ENCODE measurements at places on chromosomes 12 and 14. TPM values are rescaled to one million over a fixed set of nuclear protein-coding genes. Genes with fewer than 3 reads are reported as not detected.

GRCh38 chr12:127383281-127383680 is 883.7 kb upstream of the TMEM132C start:
- H3K36me3 ChIP-seq = no peaks in the 10 kb centered on the region
- no peaks in the 10 kb centered on the region for H3K4me1 ChIP-seq
- no peak overlapping the region for H3K27ac ChIP-seq
- H3K27me3 ChIP-seq = peaks cover 6% of the 10 kb centered on the region
- DNase-seq = no peak

DNA sequence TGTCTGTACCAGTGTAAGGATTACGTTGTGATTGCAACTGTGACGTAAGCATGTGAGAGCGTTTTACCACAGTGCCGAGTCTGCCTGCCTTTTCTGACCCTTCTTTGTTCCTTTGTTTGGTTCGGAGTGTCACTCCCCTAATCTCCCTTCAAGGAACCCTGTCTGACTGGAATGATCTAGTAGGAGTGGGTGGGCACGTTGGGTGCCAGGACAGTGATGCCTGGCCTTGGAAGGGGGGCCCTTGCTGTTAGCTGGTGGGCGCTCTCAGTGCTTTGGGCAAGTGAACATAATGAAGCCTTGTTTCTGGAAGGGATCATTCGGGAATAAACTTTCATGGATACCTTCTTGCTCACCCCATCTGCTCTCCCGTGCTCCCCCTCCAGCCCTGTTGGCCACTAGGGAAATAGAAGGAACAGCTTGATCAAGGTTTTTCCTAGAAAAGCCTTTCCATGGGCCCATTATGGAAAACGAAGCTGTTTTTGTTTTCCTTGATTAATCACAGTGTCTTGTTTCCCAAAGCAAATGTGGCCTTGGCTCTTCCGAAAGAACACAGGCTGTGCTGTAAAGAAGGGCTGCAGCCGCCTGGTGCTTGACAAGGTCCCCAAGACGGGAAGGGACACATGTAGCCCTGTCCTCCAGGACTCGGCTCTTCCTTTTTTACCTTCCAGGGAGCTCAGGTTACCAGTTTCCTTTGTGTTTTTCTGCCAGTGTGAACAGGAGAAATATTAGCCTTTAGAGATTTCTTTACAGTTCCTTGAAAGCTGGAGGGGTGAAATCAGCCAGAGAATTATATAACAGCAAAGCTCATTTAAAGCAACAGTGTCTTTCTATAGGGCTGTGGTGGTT is 215.5 kb downstream of the CRADD start:
- H3K36me3 ChIP-seq = peaks cover 4% of the 10 kb centered on the region
- DNase-seq = peak; percentile 47
- H3K27me3 ChIP-seq = no peaks in the 10 kb centered on the region
- H3K27ac ChIP-seq = no peak overlapping the region
- H3K4me1 ChIP-seq = peaks cover 22% of the 10 kb centered on the region

GRCh38 chr14:64867182-64867581 is 12.5 kb downstream of the SPTB start:
- H3K27ac ChIP-seq = no peak overlapping the region
- peaks cover 52% of the 10 kb centered on the region for H3K27me3 ChIP-seq
- no peaks in the 10 kb centered on the region for H3K36me3 ChIP-seq
- H3K4me1 ChIP-seq = no peaks in the 10 kb centered on the region
- no peak for DNase-seq
- H3K4me3 ChIP-seq = no peak overlapping the region

Gene TMEM63C
- 2.3 TPM for total RNA-seq

GRCh38 chr14:64501411-64502171 is 2.0 kb downstream of the ZBTB25 start:
- H3K27me3 ChIP-seq = peaks cover 1% of the 10 kb centered on the region
- peak; percentile 72 for DNase-seq
- H3K27ac ChIP-seq = peak overlapping the region; percentile 96
- H3K36me3 ChIP-seq = peaks cover 43% of the 10 kb centered on the region
- peaks cover 48% of the 10 kb centered on the region for H3K4me1 ChIP-seq

DNA sequence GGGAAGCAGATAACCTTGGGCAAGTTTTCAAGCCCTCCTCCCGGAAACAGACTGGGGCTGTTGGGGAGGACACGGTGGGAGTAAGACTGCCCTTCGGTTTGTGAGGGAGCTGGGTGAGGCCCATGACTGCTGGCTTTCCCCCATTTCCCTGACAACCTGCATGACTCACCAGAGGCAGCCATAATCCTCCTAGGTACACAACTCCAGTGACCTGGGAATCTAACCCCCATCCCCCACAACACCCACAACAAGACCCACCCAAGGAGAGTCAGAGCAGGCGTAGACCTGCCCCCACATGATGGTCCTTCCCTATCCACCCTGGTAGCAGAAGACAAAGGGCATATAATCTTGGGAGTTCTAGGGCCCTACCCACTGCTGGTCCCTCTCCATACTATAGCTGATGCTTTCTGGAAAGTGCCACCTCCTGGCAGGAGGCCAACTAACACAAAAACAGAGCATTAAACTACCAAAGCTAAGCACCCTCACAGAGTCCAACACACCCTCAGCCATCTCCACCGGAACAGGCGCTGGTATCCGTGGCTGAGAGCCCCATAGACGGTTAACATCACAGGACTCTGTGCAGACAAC is 14.8 kb downstream of the DDX24 start:
- H3K27me3 ChIP-seq = no peaks in the 10 kb centered on the region
- H3K27ac ChIP-seq = no peak overlapping the region
- peaks cover 76% of the 10 kb centered on the region for H3K36me3 ChIP-seq
- peaks cover 56% of the 10 kb centered on the region for H3K4me1 ChIP-seq

Measured in activated CD4-positive, alpha-beta T cell treated with anti-CD3 and anti-CD28 coated beads, Interleukin-2, amount 10 ng/mL, durations not matched to agents 24 days and 14 days (primary cell).